ENCODE measurements at places on chromosomes 5 and 9.
A peak's percentile ranks its signal among the peaks of the same experiment; 100 is the strongest.

DNA sequence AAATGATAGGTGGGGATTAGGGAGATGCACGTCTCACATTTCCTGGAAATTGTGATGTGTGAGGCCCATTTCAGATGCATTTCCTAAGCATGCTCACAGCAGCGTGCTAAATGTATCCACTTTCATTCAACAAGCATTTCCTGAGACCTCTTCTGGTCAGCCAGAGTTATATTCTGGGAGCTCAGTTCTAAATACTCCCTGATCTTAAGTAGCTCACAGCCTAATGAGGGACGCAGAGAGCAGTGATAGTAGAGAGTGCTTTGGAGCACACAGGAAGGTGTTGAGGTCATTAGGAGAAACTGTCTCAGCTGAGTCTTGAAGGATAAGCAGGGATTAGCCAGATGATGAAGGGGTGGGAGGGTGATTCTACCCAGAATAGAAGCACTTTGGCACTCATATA lies 46.2 kb upstream of the FSD1L start:
- no peaks in the 10 kb centered on the region for H3K27me3 ChIP-seq
- H3K36me3 ChIP-seq: no peaks in the 10 kb centered on the region
- no peak overlapping the region for H3K27ac ChIP-seq
- no peaks in the 10 kb centered on the region for H3K4me1 ChIP-seq
- H3K4me3 ChIP-seq: no peak overlapping the region
- no peak for DNase-seq

DNA sequence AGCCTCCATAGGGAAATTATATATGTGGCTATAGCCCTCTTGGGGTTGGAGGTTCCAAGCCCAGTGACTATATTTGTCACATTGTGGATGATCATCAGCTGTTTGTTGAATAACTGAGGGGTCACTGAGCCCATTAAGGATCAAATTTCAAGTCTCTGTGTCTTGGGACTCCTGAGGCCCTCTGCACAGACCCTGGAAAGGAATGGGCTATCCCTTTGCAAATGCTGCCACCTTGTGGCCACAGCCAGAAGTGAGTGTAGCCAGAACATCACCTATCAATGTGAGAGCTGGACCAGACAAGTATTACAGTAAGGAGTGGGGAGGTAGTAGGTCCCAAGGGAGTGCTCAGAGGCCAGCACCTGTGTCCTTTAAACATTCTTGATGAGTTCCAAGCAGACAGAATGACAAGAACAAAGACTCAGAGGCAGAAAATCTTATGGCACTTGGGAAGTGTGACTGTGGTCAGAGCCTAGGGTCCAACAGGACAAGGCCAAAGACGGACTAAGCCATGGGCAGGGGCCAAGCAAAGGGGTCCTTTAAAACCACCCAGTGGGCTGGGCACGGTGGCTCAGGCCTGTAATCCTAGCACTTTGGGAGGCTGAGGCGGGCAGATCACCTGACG lies 8.2 kb downstream of the RPP25L start:
- H3K4me1 ChIP-seq: no peaks in the 10 kb centered on the region
- DNase-seq: peak; percentile 78
- no peaks in the 10 kb centered on the region for H3K27me3 ChIP-seq

DNA sequence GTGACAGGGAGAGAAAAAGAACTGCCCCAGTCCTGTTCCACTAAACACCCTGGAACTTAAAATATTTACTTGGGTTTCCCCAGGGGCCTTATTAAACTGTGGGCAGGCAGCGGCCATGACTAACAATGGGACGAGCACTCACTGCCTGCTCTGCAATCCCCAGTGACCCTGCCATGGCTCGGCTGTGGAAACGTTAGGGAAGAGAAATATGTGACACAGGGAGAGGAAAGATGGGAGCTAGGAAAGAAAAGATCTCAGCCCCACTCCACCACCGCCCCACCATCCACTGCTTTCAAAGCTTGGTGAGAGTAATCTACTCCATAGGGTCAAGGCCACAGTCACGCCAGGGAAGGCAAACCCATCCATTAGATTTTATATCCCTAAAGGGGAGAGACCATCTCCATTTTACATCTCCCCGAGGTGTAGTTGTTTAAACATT lies 117.6 kb downstream of the EFNA5 start:
- no peaks in the 10 kb centered on the region for H3K4me1 ChIP-seq
- no peak overlapping the region for H3K27ac ChIP-seq
- H3K36me3 ChIP-seq: no peaks in the 10 kb centered on the region
- DNase-seq: no peak
- no peak overlapping the region for H3K4me3 ChIP-seq

- no peaks in the 10 kb centered on the region for H3K27me3 ChIP-seq
- H3K4me1 ChIP-seq: no peaks in the 10 kb centered on the region
- no peak for DNase-seq
- H3K27ac ChIP-seq: no peak overlapping the region
- H3K4me3 ChIP-seq: no peak overlapping the region
Measured at GRCh38 chr9:89534515-89535287, 36.8 kb upstream of the SEMA4D start.

DNA sequence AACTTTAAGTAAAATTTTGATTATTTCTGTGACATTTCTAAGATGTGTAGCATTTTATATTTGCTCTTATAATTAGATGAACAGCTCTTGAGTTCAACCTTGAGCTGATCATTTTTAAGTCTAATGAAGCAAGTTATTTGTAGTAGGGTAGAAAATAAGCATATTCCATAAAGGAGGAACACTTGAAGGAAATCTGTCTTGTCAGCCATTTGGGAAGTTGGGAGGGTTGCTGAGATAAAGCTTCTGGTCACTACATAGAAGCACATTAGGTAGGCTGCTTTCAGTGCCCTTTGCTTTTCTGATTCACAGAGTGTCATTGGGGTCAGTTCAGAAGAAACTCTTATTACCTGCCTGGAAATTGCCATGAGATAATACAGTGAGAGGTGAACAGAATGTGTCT lies 44.1 kb downstream of the SEC24A start:
- H3K27ac ChIP-seq: no peak overlapping the region
- H3K4me1 ChIP-seq: no peaks in the 10 kb centered on the region
- DNase-seq: no peak
- H3K4me3 ChIP-seq: no peak overlapping the region

DNA sequence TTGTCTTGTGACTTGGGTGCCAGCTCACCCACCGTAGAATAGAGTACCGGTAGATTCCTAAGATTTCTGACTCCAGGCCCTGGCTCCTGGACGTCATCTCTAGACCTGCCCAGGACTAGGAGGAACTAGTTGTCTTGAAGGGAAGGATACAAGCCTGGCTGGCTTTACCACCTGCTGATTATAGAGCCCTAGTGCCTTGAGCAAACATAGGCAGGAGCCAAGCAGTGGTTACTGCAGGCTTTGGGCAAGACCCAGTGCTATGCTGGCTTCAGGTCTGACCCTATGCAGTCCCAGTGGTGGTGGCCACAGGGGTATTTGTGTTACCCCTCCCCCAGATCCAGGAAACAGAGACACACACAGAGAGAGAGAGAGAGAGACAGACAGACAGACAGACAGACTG lies 606.2 kb downstream of the PDE4D start:
- H3K4me1 ChIP-seq: no peaks in the 10 kb centered on the region
- no peaks in the 10 kb centered on the region for H3K36me3 ChIP-seq
- no peak overlapping the region for H3K4me3 ChIP-seq
- no peak overlapping the region for H3K27ac ChIP-seq

DNA sequence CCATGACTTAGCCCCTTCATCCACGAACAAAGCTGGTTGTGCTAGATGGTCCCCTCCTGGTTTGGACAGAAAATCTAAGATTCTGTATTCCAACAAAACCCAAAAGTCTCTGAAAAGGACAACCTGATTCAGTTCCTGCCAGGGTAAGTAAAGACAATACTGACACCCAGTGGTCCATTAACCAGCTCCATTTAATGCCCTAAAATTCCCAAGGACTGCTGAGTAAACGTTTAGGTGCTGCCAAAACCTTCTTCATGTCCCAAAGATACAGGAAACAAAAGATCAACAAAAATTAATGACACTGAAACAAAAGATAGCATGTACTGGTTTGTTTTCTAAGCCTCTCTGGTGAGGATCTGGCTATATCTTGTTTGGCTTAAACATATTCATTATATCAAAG lies 25.3 kb upstream of the PPP1R2B start:
- no peak overlapping the region for H3K27ac ChIP-seq
- no peaks in the 10 kb centered on the region for H3K27me3 ChIP-seq
- DNase-seq: no peak
- H3K4me3 ChIP-seq: no peak overlapping the region
- H3K4me1 ChIP-seq: no peaks in the 10 kb centered on the region
- H3K36me3 ChIP-seq: no peaks in the 10 kb centered on the region

GRCh38 chr9:3528451-3528850 lies 2.6 kb upstream of the RFX3 start:
- no peak overlapping the region for H3K4me3 ChIP-seq
- no peaks in the 10 kb centered on the region for H3K36me3 ChIP-seq
- no peak overlapping the region for H3K27ac ChIP-seq
- H3K4me1 ChIP-seq: peaks cover 15% of the 10 kb centered on the region
- no peaks in the 10 kb centered on the region for H3K27me3 ChIP-seq
- no peak for DNase-seq

- no peaks in the 10 kb centered on the region for H3K27me3 ChIP-seq
- no peaks in the 10 kb centered on the region for H3K36me3 ChIP-seq
- DNase-seq: no peak
- no peaks in the 10 kb centered on the region for H3K4me1 ChIP-seq
- H3K4me3 ChIP-seq: no peak overlapping the region
Measured at GRCh38 chr9:34154057-34154456, 24.8 kb upstream of the UBAP1 start.

- no peak for DNase-seq
- no peaks in the 10 kb centered on the region for H3K27me3 ChIP-seq
- no peaks in the 10 kb centered on the region for H3K36me3 ChIP-seq
- H3K4me3 ChIP-seq: no peak overlapping the region
- H3K27ac ChIP-seq: no peak overlapping the region
Measured at GRCh38 chr5:144378681-144379080, 208.0 kb downstream of the KCTD16 start.

DNA sequence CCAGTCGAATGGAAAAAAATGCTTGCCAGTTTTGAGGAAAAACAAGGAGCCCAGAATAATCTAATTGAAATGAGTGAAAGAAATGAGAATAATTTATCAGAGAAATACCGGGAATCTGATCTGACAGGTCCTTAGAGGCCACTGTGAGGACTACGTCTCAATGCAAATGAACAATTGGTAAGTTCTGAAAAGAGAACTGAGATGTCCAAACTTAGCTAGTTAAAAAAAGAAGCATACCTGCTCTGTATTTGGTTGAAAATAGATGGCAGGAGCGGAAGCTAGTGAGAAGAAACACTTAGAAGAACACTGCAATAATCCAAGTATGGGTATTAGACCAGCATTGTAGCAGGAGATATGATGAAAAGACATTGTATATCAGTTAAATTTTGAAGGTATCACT lies 161.2 kb downstream of the CDH9 start:
- no peak overlapping the region for H3K27ac ChIP-seq
- no peaks in the 10 kb centered on the region for H3K36me3 ChIP-seq
- H3K4me3 ChIP-seq: no peak overlapping the region
- no peaks in the 10 kb centered on the region for H3K4me1 ChIP-seq
- no peak for DNase-seq

- no peak for DNase-seq
- no peak overlapping the region for H3K27ac ChIP-seq
- no peaks in the 10 kb centered on the region for H3K36me3 ChIP-seq
- no peaks in the 10 kb centered on the region for H3K4me1 ChIP-seq
Measured at GRCh38 chr5:74885170-74885569, 19.0 kb upstream of the FAM169A start.

DNA sequence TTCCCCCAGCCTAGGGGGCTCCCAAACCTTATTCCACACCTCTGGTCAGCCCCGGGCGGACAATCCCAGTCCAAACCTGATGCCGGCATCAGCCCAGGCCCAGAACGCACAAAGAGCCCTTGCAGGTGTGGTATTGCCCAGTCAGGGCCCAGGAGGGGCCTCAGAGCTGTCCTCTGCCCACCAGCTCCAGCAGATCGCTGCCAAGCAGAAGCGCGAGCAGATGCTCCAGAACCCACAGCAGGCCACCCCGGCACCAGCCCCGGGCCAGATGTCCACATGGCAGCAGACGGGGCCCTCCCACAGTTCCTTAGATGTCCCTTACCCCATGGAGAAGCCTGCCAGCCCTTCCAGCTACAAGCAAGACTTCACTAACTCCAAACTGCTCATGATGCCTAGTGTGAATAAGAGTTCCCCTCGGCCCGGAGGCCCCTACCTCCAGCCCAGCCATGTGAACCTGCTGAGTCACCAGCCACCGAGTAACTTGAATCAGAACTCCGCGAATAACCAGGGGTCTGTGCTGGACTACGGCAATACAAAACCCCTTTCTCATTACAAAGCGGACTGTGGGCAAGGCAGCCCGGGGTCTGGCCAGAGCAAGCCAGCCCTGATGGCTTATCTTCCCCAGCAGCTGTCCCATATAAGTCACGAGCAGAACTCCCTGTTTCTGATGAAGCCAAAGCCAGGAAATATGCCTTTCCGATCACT lies 27.6 kb upstream of the LTC4S start:
- H3K4me3 ChIP-seq: no peak overlapping the region
- peak overlapping the region; percentile 79 for H3K27ac ChIP-seq
- H3K4me1 ChIP-seq: peaks cover 6% of the 10 kb centered on the region
- no peak for DNase-seq
- H3K36me3 ChIP-seq: peaks cover 12% of the 10 kb centered on the region

- H3K4me1 ChIP-seq: peaks cover 15% of the 10 kb centered on the region
- H3K4me3 ChIP-seq: no peak overlapping the region
- DNase-seq: no peak
- H3K27me3 ChIP-seq: no peaks in the 10 kb centered on the region
Measured at GRCh38 chr9:16794871-16795639, 75.4 kb downstream of the BNC2 start.

DNA sequence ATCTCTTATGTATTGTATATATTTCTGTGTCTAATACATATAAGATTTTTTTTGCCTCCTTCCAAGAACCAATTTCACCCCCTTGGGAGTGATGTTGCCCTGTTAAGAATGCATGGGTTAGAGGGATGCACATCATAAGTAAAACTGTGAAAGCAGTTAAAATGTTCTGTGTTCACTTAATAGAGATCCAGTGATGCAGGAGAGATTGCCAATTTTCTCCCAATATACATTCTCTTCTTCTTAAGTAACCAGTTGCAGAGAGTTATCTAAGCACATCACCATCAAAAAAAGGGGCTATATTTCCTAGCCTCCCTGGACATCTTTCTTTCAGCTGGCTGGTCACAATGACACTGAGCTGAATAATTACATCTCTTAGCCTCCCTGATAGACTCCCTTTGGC lies 307.0 kb downstream of the OSTF1 start:
- no peaks in the 10 kb centered on the region for H3K4me1 ChIP-seq
- no peaks in the 10 kb centered on the region for H3K36me3 ChIP-seq
- no peaks in the 10 kb centered on the region for H3K27me3 ChIP-seq
- H3K27ac ChIP-seq: no peak overlapping the region
- H3K4me3 ChIP-seq: no peak overlapping the region

- H3K4me1 ChIP-seq: no peaks in the 10 kb centered on the region
- no peak overlapping the region for H3K27ac ChIP-seq
- no peak overlapping the region for H3K4me3 ChIP-seq
Measured at GRCh38 chr5:177372034-177372896, 12.0 kb upstream of the SLC34A1 start.

GRCh38 chr5:147611483-147611882 lies 101.6 kb upstream of the DPYSL3 start:
- no peak overlapping the region for H3K27ac ChIP-seq
- H3K4me3 ChIP-seq: no peak overlapping the region
- H3K36me3 ChIP-seq: peaks cover 43% of the 10 kb centered on the region
- H3K4me1 ChIP-seq: no peaks in the 10 kb centered on the region

- no peak for DNase-seq
- no peaks in the 10 kb centered on the region for H3K4me1 ChIP-seq
- H3K27ac ChIP-seq: no peak overlapping the region
- H3K36me3 ChIP-seq: no peaks in the 10 kb centered on the region
Measured at GRCh38 chr5:21817668-21818369, 1035.3 kb downstream of the CDH12 start.

Data from tibial nerve (tissue), 4 donors.